ENCODE measurements at places on chromosomes 4 and X.

- DNase-seq: no peak
These were observed 140.8 kb upstream of the AGA start for GRCh38 chr4:177582992-177583391.

- DNase-seq: no peak
These were observed 18.0 kb downstream of the CMC4 start for GRCh38 chrX:155052738-155053498.

- DNase-seq: no peak
These were observed 17.4 kb downstream of the SORCS2 start for GRCh38 chr4:7209699-7210098.

DNA sequence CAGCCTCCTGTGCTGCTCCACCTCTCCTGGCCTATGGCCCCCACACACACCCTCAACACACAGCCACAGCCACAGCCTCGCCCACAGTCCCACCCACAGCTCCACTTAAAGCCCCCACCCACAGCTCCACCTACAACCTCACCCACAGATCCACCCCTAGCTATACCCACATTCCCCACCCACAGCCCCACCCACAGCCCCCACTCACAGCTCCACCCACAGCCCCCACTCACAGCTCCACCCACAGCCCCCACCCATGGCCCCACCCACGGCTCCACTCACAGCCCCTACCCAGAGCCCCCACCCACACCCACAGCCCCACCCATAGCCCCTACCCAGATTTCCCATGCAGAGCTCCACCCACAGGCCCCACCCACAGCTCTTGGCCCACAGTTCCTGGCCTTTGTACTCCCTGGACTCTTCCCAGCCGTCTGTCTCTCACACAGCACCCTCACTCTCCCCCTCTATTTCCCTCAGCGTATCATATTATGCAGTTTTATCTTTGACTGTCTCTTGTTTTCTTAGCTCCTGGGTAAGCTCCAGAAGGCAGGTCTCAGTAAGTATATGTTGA lies 322.5 kb downstream of the EVC2 start:
- DNase-seq: no peak

- DNase-seq: no peak
These were observed 31.4 kb upstream of the NFKB1 start for GRCh38 chr4:102469806-102470205.

DNA sequence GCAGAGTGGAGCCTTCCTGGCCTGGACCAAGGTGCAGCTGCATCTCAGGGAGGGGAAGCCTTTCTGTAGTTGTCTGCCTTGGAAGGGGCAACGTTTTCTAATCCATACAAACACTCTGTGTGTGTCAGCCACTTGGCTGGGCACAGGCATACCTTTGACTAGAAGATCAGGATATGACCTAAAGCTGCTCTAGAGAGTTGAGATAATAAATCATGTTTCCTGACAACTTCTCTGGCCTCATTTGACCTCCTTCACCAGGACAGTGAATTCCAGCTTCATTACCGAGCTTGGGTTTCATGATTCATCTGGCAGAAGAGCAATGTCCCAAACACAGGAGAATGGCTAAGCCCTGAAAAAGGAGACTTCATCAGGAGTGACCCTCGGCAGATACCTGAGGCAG lies 89.6 kb upstream of the KIT start:
- DNase-seq: no peak

- DNase-seq: no peak
These were observed 218.2 kb upstream of the NEIL3 start for GRCh38 chr4:177091515-177091914.

DNA sequence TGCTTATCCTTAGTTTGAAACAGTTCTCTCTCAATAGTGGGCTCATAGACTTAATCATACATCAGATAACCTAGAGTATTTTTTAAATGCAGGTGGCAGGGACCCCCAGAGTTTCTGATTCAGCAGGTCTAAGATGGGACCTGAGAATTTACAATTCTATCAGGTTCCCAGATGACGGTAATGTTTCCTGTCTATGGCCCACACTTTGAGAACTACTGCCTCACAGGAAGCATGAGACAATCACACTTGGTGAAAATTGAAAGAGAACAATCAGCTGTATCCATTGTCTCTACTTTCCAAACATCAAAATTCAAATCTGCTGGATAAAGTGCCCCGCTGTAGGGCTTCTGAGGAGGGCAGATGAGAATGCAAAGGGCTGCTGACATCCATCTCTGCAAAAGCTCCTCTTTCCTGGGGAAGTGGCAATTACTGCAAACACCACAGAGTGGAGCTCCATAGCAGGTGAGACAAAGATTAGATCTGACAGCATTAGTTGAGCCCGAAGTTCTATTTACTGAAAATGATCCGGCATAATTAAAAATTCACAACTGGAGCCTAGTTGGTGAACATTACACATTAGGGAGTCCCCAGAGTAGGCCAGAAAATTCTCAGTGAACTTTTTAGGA lies 187.8 kb upstream of the MBNL3 start:
- no peak for DNase-seq

DNA sequence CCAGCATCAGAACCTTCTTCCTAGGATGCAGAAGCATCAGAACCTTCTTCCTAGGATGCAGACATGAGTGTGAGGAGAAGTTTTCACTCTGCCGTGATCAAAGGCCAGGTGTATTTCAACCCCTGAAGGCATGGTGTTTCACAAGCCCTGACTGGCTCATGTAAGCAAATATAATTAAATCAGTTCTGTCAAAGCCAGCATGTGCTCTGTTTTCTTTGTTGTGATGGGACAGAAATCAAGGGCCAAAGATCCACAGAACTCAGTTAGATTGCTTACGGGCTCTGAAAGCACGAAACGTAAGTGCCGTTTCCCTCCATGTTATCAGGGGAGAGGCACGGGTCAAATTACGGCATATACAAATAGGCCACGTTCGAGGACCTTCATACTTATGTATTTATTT lies 32.0 kb upstream of the CLDN24 start:
- no peak for DNase-seq

DNA sequence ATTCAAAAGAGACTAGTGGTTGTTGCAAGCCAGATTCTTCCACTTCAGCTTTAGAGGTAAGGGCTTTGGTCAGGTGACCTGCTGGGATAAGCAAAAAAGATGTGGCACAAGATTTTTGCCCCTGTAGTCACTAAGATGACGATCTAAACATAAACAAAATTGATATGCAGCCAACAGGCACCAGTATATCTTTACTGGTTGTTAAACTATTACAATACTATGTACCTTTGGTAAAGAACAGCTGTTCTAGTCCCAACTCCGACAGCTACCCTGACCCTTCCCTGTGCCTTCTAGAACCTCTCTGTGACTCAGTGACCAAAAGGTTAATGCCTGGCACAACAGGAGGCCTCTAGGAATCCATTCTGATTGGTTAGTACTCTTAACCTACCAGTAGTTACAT lies 59.6 kb downstream of the MGST2 start:
- no peak for DNase-seq

DNA sequence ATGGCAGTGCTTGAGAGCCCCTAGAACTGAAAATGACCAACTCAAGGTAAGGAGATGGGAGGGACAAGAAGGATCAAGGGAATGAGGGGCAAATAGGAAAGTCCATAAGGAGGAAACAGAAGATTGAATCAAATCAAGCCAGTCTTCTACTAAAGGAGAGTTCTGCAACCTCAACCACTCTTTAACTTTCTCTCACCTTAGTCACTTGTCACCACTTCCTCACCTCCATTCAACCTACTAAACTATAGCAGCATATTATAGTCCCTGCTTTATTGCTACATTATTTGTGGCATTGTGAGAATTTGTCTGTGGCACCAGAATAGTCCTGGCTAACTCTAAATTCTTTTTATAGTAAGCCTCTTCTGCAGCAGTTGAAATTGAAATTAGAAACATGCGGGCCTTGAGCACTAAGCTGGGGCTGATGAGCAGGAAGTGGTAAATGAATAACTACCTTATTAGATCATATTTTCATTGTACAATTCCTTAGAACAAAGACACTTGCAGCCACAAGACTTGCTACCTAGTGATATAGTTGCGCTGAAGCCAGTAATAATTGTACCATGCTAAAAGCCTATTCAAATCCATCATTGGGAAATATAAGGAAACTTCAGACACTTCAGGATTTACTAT lies 336.9 kb downstream of the ZNF674 start:
- no peak for DNase-seq

DNA sequence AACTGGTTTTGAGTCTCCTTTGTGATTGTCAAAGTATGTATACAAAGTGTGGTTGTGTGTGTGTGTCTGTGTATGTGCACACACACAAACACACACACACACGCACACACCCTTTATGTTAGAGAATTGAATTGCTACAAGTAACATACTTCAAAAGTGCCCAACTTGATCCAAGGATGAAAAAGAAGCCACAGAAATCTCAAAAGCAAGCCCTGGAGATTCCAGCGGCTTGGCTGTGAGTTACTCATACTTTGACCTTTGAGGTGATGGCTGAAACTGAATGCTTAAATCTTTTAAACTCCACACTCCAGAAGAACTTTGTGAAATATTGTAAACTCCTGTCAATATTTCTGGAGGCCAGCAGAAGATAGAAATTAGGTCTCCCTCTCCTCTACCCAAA lies 168.4 kb upstream of the NRK start:
- no peak for DNase-seq

GRCh38 chr4:126465341-126465740 lies 1150.6 kb downstream of the FAT4 start:
- DNase-seq: no peak

- DNase-seq: peak; percentile 87
These were observed 206.5 kb upstream of the STK26 start for GRCh38 chrX:131816551-131817136.

GRCh38 chr4:77697860-77698590 lies 92.4 kb downstream of the CXCL13 start:
- peak; percentile 13 for DNase-seq

DNA sequence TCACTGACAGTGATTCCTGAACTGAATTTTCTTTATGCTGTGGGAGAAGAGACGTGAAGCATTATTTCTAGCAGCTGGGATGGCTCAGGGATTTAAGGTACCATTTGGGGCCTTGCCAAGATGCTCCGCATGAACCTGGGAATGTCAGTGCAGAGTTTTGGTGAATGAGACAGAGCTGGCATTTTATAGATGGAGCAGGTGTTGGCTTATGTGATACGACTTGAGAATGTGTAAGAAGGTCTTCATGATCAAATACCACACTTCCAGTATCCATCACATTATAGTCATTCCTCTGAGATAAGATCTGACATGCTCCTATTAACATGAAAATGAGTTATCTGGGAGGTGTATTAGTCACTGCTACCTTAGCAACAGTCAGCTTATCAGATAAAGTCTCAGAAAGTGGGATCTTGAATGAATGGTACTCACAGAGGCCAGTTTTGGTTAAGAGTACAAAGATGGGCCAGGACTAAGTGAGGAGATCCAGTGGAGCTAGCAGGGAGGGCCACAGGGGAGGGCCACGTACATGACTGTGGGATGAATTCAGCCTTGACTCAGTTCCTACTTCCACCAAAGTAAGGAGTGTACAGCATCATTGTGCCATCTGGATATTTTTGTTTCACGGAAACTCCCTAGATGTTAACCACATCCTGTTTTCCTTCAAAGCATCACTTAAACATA lies 116.7 kb downstream of the SPCS3 start:
- DNase-seq: no peak

DNA sequence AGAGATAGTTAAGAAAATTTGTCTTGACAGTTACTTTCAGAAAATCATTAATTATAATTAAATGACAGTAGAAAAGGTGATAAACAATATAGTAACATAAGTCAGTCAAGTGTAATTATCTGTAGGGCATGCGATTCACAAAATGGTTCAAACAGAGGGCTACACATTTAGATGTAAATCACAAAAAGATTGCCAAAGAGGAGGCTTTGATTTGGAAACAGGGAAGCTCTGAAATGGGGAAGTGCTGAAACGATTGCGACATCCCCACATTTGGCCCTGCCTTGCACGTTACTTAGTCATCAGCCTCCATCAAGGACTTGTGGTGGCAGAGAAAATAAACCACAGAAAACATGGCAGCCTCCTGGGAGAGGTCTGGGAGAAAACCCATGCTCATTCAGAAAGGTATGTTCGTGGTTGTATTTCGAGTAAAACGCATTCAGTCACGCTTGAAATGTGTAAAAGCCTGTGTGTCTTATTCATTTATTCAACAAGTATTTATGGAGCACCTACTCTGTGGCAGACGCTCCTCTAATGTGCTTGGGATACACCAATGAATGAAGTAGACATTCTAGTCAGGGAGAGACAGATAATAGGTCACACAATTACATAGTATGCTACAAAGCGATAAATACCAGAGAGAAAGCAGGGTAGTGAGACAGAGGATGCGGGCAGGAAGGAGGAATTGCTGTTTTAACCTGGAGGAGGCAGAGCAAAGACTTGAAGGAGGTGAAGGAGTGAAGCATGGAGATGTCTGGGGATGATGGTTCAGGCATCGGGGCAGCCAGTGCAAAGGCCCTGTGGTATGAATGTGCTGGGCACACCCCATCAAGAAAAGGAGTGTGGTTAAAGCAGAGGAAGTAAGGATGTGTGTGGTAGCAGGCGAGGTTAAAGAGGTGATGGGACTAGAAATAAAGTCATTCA lies 7.8 kb downstream of the RBM47 start:
- DNase-seq: peak; percentile 34

DNA sequence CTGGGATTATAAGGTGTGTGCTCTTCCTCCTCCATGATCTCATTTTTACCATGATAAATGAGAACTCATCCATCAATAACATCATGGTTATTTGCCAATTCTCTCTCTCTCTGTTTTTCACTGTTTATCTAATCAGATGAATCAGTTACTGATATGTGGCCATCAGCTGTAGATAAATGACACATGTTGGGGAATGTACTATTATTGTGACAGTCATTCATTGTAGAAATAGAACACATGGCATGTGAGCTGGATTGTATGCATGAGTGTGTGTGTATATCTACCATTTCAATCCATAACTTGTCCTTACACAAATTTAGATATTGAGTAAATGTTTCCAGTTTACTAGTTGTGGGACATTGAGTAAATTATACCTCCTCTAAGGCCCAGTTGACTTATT lies 53.0 kb downstream of the OSTC start:
- no peak for DNase-seq

- no peak for DNase-seq
These were observed 25.7 kb downstream of the ACSL4 start for GRCh38 chrX:109707319-109707718.

DNA sequence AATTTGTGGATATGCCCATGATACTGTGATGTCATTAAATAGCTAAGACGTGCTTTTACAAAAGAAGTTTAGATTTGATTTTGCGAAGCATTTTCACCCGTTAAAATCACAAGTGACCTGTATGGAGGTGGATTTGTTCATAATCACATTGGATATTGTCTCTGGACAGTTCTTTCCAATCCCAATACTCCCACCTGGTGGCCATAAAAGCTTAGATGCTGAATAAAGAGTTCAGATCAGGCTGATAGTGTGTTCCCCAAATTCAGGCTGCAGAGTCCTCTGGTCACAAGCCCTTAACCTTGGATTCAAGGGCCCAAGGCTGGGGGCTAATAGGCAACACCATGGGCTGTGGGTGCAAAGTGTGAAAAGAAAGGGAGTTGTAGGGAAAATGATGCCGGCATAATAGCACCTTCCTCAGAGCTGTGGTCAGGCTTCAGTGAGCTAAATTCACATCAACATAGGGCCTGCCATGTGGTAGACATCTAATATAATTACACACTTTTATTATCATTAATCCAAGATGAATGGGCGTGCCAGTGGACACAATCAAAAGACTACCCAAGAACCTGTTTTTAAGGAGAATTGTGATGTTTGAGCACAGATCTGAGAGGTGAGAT lies 28.1 kb downstream of the SMIM43 start:
- no peak for DNase-seq

- no peak for DNase-seq
These were observed 199.8 kb upstream of the NOCT start for GRCh38 chr4:138815811-138816210.
